ENCODE measurements at places on chromosomes 7 and 10.
A peak's percentile ranks its signal among the peaks of the same experiment; 100 is the strongest.

DNA sequence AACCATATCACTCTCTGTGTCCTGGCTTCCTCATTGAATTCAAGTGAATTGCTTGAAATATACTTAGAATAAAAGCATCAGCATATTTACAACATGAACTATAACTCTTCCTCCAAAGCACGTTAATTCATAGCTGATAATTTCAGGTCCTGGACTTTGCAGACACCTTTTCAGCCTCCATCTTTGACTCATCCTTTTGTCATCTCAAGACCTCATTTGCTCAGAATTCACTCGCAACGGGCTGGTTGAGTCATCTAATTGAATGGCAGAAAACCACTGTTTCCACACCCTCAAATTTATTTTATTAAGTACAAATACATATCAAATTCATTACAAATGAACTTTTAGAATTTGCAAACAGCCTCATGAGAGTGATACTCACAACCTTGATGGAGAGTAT lies 545.7 kb downstream of the GATA3 start:
- no peak for DNase-seq

DNA sequence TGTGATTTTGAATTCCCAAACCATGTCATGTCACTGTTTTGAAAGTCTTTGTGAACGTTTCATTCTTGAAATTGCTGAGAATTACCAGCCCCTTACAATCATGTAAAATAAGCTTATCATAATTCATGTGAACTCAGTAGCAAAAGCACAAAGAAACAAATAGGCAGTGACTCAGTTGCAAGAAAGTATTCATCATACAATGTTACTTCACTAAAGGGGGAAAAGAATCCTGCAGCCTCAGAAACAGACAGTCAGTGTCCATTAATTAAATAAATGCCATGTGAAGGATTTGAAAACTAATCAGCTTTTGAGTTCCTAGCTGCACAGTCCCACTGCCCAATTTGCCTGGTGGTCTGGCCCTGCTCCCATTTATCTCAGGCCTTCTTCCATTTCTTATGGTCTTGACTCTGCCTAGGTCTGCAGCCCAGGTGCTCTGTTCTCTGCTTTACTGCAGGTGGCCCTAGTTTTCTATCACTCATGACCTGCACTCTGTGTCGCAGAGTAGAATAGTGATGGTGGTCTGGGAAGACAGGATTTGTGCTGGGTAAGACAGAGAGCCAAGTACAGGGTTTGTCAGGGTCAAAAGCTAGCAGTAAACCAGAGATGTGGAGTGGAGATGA lies 99.7 kb downstream of the PLCE1 start:
- no peak for DNase-seq

DNA sequence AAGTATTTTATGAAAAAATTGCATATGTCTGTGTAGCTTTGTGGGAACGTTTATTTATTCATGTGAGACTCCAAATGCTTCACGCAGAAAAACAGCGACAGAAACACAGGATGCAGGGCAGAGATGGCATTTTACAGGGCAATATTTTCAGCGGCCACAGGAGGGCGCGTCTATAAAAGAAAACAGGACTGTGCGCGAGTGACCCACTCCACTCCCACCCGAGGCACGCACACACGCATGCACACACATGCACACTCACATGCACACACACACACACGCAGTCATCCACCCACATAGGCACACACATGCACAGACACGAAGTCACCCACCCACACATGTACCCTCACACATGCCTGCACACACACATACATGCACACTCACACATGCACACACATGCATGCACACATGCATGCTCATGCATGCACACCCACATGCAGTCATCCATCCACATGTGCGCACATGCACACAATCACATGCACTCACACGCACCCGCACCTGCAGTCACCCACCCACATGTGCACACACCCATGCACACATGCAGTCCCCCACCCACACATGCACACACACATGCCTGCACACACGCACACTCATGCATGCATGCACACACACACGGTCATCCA lies 96.3 kb downstream of the DNAJB6 start:
- DNase-seq = peak; percentile 81

DNA sequence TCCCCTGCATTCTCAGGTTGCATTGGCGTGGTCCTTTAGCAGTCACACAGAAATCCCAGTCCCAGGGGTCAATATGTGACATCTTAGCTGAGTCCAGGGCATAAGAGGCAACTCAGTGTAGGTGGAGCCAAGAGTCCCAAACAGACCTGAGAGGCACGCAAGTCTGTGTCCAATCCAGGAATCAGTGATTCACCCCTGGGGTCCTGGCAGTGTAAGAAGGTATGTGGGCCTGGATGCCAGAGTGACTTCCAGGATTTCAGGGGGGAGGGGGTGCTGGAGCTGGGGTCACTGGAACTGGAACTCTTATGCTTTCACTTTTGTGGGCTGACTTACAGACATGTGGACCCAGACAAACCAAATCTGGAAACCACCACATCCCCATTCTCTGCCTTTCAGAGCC lies 26.8 kb downstream of the FRMPD2 start:
- no peak for DNase-seq
